ENCODE measurements at places on chromosomes 2 and 18.

GRCh38 chr2:56624181-56624580 lies 440.4 kb downstream of the CCDC85A start:
- no peak for DNase-seq

DNA sequence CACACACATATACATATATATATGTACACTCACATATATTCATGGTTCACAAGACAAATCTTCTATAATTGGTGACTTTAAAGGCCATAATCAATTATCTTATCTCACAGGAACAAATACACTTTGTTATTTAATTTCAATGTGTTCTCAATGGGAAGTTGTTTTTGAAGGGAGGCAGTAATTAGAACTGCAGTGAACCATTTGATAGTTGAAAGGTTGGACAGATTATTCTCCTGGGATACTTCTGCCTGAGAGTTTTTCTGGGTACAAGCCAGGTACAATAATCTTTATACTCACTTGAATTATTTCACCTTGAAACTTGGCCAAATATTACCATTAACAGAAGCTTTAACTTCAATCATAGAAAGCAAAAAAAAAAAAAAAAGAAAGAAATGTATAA lies 546.6 kb upstream of the LRRTM4 start:
- DNase-seq, result no peak

DNA sequence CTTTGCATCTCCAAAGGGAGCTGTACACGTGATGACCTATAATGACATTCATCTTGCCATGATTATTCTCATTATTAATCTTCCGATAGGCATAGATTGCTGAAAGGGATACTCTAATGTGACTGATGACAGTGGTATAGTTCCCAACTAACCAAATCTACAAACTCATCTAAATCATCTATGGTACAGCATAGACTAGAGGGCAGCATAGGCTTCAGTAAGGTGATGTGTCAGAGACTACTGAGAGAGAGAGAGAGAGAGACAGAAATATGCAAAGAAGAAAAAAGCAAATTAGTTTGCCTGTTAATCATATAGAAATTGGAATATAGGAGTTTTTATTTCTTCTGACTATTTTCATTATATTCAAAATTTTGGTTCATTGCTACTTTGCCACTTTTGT lies 89.3 kb downstream of the CSRNP3 start:
- no peak for DNase-seq

DNA sequence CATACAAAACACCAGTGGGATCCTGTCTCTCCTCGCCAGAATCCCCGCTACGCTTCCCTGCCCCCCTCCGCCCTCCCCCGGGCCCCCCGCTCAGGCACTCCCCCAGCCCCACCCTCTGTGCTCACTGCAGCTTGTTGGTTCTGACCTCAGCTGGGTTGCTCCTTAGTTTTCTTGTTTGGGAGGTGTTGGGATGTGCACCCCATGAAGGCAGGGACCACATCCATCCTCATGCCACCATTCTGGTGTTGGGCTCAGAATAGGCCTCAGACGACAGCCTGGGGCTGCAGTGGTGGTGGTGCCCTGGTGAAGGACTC lies 4.6 kb downstream of the SNED1 start:
- no peak for DNase-seq

DNA sequence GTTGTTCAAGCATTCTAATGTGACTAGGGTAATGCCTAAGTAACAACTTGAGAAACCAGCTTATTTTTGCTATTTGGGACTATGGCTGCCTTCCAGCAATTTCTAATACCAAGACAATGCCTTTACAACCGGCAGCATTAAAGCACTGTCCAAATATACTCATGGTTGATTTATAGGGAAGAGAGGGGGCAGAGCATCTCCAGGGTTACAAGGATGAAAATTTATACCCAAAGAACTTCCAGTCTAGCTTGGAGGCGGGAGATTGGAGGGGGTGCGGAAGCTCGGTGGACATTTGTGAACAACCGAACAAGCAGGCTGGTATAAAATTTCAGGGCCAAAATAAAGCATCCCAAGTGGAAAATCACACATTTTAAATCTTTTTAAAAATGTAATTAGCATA lies 294.9 kb upstream of the STON1 start:
- DNase-seq, result no peak

- DNase-seq, result no peak
These were observed 14.7 kb upstream of the EPG5 start for GRCh38 chr18:45981821-45982220.

DNA sequence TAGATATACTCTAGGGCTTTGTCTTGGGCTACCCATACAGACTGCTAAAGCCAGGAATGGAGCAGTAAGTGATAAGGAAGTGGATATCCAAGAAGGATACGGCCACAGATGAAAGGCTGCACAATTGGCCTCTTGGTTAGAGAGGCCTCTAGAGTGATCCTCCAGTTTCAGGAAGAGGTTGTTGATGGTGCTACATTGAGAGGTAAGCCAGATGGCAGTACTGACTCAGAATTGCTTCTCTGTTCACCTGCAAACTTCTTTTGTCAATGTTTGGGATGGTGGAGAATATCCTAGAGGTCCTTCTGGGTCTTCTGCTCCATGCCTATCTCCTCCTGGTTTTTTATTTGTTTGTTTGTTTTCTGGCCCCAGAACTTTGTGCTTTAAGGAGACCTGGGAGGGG lies 226.8 kb upstream of the LRRTM1 start:
- DNase-seq, result no peak

GRCh38 chr2:61853086-61853846 lies 594 bp downstream of the FAM161A start:
- DNase-seq, result no peak

- DNase-seq, result no peak
These were observed 37.7 kb upstream of the ST3GAL5 start for GRCh38 chr2:85926526-85926925.

DNA sequence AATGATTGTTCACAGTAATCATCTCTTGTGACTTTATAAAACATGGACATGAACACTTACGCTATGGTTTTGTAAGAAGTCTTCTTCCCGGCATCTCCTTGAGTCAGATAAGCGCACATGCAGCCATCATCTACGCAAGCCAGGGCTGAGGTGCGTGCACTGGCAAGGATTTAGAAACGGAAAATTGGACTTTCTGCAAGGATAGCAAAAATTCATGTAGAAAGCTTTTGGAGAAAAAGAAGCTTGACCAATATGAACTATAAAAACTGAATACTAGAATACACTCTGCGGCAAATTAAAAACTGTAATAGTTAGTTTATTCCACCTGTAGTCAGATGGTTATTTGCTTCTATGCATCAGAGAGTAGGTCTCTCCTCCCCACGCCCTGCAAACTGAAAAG lies 6.3 kb downstream of the NMS start:
- DNase-seq, result no peak

DNA sequence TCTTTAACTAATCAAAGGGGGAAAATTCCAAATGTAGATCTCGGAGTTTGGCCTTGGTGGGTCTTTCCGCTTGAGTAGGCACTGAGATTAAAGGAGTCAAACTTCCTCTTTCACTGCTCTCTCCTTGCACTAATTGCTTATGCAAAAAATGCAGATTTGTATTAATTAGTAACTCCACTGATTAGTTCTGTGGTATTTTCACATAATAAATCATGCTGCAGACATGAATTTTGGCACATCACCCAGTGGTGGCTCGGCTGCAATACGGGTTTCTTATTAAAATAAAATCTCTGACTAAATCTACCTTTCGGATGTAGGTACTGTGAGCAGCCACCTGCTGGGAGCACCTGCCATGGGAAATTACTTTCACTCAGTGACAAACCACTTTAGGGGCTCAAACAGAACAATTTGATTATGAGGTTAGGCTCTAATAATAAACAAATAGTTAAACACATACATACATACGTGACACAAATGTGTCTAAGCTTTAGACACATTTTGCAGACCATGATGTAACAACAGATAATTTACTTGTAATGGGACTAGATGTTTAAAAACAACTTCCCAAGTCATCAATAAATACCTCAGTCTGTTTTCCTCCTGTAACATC lies 6.4 kb upstream of the NEUROD1 start:
- DNase-seq, result no peak

- no peak for DNase-seq
These were observed 75.7 kb downstream of the TTC21B start for GRCh38 chr2:165877565-165878550.

GRCh38 chr2:42132191-42132965 lies 36.8 kb upstream of the EML4 start:
- no peak for DNase-seq

DNA sequence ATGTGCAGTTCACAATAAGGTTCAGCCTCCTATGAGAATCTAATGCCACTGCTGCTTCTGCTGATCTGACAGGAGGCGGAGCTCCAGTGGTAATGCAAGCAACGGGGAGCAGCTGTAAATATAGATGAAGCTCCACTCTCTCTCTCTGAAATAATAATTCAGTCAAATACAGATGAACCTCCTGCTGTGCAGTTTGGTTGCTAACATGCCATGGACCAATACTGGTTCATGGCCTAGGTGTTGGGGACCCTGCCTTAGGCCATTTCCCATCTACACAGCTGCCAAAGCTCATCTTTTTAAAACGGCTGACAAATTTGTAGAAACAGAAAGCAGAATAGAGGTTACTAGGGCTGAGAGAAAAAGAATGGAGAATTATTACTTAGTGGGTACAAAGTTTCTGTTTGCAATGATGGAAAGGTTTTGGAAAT lies 10.7 kb upstream of the HNRNPA3 start:
- no peak for DNase-seq

- peak; percentile 1 for DNase-seq
These were observed 861 bp downstream of the LTBP1 start for GRCh38 chr2:32947484-32948143.

DNA sequence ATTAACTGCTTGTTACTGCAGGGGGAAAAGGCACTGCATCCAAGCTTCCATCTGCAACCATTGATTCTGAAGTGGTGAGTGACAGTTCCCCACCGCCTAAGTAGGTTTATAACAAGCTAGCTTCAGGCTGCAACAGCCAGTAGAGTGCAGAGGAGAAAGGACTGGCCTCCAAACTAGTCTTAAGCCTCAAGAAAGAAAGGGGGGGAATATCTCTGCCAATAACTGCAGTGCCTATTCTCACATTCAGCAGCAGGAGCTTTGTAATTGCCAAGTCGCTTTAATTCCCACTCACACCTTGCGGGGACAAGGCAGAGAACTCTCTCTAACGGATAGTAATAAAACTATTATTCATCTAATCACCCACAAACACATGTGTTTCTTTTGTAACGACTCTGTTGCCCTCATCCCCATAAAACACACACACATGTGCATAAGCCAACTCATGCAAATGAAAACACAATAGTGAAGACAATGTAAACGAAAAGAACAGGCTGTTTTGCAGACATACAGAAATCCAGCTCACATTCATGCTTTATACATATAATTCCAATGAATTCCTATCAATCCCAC lies 1963.3 kb upstream of the PIK3C3 start:
- DNase-seq, result no peak

DNA sequence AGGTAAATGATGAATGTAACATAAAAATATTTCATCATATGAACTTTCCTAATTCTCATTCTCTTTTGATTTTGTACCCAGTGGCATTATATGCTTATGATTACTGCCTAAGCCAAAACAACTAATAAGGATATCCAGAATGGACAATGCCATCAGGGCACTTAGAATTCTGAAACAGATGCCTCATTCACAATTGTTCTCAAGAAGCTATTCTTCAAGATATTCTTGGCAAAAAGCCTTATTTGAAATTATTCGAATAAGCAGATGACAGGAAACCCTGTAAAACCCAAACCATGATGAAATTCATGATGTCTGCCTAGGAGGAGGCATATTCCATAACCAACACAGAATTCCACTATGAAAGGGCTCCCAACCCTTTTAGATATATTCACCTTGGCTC lies 353.2 kb upstream of the TRIB2 start:
- DNase-seq, result no peak

- no peak for DNase-seq
These were observed 386.2 kb upstream of the HNRNPA3 start for GRCh38 chr2:176826356-176826755.

GRCh38 chr2:75994759-75995158 lies 284.0 kb upstream of the GCFC2 start:
- DNase-seq, result no peak

DNA sequence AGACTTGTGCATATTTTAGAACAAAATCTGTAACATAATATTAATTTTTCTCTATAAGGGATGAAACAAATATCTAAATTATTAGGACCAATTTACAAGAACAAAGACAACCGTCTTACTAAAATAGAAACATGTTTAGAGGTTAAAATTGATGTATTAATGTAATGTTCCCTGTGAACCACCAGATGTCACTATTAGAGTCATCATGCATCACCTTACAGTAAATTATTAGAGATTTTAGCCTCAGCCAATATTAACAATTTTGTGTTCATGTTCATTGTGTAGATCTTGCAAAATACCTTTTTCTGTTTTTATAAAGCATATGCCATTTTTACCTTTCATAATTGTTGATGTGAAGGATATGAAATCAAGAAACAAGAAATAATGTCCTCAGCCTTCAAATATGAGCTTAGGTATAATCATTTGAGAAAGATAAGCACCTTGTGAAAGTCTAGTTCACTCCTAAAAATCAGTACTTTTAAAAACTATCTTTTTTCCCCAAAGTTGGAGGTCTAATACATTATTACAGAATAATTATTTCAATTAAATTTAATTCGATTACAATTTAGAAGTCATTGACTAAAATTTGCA lies 344.3 kb upstream of the KCNH7 start:
- no peak for DNase-seq

- DNase-seq, result no peak
These were observed 286.4 kb downstream of the TXNL1 start for GRCh38 chr18:56351911-56352500.

DNA sequence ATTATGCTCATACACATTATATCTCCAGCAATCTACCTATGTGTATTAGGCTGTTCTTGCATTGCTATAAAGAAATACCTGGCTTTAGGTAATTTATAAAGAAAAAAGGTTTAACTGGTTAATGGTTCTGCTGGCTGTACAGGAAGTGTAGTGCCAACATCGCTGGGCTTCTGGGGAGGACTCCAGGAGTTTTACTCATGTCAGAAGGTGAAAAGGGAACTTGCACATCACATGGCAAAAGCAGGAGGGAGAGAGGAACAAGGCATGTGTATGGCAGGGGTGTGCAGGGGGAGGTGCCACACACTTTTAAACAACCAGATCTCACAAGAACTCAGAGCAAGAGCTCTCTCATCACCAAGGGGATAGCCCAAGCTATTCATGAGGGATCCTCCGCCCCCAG lies 715.4 kb upstream of the ZEB2 start:
- no peak for DNase-seq

DNA sequence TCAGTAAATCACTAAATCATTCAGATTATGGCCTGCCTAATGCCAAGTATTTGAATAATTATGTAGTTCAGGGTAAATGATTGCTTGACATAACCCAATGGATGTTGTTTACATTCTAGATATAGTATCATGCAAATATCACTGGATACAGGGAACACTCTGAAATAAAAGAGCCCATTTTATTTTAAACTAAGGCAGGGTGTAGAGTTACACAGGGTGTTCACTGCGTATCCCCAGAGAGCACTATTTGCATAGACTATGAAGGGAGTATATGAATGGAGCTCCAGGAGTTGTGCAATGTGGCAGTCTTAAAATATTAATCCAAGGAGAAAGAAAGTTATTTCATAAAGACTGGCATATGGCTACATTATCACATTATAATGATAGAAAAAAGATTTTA lies 701.1 kb upstream of the KLHL29 start:
- no peak for DNase-seq

GRCh38 chr2:227880460-227880859 lies 9.0 kb downstream of the DAW1 start:
- no peak for DNase-seq

GRCh38 chr2:191479680-191480023 lies 198.3 kb upstream of the NABP1 start:
- no peak for DNase-seq

- DNase-seq, result no peak
These were observed 157.4 kb downstream of the MYT1L start for GRCh38 chr2:2173633-2174032.
